KBM-7 (cell line): ENCODE measurements at places on chromosomes 11 and 22.

DNA sequence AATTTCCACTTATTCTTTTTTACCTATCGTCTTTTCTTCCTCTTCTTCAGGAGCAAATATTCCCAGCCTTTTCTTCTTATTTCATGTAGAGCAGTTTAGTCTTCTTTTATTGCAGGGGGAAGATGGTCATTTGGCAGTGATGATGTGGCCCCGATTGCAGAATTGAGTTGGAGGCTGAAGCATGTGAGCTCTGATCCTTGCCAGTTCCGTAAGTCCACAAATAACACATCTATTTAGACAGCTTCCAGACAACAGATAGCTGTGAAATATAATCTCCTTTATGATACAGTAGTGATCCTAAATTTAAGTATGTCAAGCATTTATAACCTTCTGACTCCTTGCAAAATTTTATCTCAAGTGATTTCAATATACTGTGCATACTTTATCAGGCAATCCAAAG, 27.5 kb downstream of the REXO2 start:
- no peak for DNase-seq

- DNase-seq: no peak
Measured at GRCh38 chr11:126607776-126608541, 252.5 kb downstream of the ST3GAL4 start.

DNA sequence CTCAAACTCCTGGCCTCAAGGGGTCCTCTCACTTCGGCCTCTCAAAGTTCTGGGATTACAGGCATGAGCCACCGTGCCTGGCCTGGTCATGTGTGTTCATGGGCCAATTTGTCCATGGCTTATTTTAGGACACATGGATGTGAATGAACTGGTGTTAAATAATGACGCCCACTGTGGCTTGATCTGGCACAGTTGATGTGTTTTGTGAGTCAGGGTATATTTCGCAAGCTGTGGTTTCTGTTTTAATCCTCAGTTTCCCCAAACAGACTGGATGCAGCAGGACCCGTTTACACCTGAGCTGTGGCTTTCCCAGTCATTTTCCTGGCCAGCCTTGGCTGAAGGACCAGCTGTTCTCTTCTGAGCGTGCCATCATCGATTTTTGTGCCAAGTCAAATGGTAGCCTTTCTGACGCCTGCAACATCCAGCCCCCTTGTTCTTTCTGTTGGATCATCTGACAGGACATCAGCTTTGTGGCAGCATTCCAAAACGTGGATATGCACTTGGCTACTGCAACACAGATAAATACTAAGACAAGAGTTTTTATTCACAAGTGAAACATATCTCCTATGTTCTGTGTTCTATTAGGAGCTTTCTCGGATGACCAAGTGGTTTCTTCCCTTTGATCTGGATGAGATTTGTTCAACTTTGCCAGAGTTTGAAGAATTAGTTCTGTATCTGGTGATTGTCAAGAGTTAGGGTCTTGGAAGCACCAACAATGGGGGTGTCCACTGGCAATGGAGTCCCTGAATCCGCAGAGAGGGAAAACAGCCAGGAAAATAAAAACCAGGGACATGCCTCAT, 40.0 kb upstream of the SEPTIN5 start:
- DNase-seq: no peak

DNA sequence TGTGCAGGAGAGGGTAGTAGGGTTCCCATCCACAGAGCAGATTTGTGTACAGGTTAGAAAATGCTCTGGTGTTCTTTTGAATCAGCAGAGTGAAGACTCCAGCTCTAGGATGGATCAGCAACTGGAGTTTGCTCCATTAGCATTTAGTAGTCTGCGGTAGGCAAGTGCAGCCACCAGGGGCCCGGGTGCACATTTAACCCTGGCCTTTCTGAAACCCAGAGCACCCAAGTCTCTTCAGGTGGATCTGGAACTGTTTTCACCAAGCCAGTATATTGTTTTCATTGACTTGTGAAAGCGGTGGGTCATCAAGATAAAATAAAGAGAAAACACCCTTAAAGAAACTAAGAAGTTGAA, 100.8 kb upstream of the CLPB start:
- no peak for DNase-seq

DNA sequence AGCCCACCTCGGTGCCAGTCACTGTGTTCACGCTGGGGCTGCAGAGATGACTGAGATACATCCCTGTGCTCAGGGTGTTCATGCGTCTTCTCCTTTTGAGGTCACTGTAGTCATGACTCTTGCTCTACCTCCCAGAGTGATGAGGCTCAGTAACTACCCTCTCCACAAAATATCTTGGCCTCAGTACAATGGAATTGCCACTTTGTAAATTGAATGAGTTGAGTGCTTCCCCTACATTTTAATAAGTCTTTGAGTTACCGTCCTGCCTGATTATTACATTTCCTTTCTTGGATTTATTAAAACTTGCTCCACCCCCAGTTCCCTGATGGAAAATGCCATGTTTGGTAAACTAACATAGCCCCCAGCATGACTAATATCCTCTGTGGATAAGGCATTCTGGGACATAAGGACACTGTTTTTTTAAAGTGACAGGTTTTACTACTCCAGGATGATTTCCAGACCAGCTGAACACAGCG, 15.9 kb downstream of the PRSS23 start:
- no peak for DNase-seq

GRCh38 chr22:24335496-24335895, 64.9 kb downstream of the SPECC1L start:
- DNase-seq: no peak

GRCh38 chr11:123145220-123145619, 49.8 kb downstream of the CLMP start:
- no peak for DNase-seq

- DNase-seq: no peak
Measured at GRCh38 chr11:6476571-6476970, 2.8 kb upstream of the TRIM3 start.

DNA sequence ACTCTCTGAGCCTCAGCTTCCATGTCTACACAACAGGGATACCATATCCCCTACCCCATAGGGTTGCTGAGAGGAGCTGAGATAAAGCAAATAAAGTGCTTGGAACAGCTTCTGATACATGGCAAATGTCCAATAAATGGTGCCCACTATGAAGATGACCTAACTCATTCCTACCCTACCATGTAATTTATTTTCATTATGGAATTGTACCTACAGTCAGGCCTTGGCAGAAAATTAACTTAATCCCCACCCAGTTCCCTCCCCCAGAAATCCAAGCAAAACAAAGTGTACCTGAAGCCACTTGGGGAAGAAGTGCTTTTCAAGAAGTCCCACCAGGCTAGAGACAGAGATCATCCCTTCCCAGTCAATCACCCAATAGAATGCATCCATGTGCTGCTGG, 10.8 kb downstream of the SRRD start:
- no peak for DNase-seq

DNA sequence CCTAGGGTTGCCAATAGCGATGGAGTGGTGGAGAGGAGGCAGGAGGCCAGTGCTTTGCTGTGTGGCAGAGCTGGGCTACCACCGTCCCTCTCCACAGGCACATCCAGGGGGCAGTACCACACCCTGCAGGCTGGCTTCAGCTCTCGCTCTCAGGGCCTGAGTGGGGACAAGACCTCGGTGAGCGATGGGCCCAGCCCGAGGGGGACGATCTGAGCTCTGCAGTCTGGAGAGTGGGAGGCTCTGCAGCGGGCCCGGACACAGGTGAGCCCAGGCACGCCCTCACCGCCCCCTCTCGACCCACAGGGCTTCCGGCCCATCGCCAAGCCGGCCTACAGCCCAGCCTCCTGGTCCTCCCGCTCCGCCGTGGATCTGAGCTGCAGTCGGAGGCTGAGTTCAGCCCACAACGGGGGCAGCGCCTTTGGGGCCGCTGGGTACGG, 2.5 kb downstream of the PKP3 start:
- DNase-seq: no peak

- peak; percentile 80 for DNase-seq
Measured at GRCh38 chr22:45996241-45997076, 19.5 kb upstream of the WNT7B start.

- DNase-seq: peak; percentile 97
Measured at GRCh38 chr11:14270690-14271542, 88.1 kb downstream of the RRAS2 start.

- no peak for DNase-seq
Measured at GRCh38 chr11:1946812-1947484, at the start of gene MRPL23. TSS of gene MRPL23 (plus strand) at chr11:1947332. CDS start at chr11:1947363, 31 bp downstream.

DNA sequence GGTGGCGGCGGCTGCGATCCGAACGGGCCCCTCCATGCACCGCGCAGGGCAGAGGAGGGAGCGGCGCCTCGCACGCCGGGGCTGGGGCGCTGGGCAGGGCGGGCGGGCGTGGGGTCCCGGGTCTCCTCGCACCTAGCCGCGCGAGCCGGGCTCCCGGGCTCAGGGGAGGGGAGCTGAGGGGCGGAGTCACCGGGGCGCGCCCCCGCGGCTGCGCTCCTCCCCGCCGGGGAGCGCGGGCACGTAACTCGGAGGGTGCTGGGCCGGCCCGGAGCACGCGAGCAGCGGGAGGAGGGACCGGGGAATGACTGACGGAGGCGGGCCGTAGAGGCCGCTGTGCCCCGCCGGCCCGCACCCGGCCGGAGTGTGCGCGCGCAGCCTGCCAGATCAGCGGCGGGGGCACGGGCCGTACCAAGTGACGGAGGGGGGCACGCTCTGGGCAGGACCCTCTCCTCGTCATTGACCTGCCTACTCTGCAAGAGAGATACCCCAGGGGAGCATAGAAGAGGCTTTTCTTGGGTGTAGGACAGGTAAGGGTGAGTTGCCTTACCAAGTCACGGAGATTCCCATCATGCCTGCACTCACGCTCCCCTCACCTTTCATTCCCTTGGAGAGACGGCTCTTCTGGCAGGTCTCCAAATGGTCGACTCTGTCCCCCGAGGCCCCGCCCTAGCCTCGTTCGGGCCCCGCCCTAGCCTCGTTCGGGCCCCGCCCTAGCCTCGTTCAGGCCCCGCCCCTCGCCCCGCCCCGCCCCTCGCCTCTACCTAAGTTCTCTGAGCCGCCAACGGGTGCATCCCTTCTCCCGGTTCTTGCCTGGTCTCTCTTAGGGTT, at the start of gene CDON:
TSS of gene CDON (minus strand) at position 188 of the 828 bp plus-strand sequence. CDS start 39,390 bp downstream, outside the sequence.
- DNase-seq: peak; percentile 92

DNA sequence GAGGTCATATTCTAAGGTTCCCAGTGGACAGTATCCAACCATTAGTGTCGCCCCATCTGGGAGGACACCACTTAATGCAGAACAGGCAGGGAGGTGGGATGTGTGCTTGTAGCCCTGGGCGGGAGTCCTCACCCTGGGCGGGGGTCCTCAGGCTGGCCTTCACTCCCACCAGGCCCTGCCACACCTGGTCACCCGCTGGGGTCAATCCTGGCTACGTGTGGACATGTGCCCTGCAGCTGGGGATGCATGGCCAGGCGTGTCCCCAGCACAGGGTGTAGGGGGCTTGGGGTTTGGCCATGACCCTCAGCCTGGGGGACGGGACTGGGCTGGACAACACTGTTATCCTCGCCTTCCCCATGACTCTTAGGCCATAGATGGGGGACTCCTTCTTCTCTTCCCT, 18.8 kb downstream of the TRPM5 start:
- DNase-seq: no peak

- DNase-seq: no peak
Measured at GRCh38 chr11:14306481-14306880, 52.5 kb downstream of the RRAS2 start.

- peak; percentile 63 for DNase-seq
Measured at GRCh38 chr11:88552379-88553062, 215.0 kb upstream of the CTSC start.

- DNase-seq: no peak
Measured at GRCh38 chr22:18905540-18906409, at the start of gene DGCR6. TSS of gene DGCR6 (plus strand) at chr22:18906320. CDS start at chr22:18906375, 55 bp downstream.

DNA sequence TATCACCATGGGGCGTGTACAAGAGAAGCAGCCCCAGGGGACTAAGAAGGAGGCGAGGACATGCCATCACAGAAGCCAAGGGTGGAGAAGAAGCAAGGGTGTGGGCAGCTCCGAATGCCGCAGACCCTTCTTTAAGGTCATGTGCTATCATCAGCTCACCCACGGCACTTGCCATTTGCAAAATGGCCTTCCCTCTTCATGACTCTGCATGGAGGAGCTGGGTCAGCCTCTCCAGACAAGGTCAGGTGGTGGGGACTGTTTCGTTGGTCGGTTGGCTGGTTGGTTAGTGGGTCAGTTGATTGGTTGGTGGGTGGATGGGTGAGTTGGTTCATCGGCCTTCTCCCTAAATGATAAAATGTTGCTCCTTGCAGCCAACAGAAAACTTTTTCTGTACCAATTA, 622.5 kb downstream of the TBC1D22A start:
- DNase-seq: no peak

- DNase-seq: no peak
Measured at GRCh38 chr22:28736301-28737155, 5.1 kb downstream of the CHEK2 start.

DNA sequence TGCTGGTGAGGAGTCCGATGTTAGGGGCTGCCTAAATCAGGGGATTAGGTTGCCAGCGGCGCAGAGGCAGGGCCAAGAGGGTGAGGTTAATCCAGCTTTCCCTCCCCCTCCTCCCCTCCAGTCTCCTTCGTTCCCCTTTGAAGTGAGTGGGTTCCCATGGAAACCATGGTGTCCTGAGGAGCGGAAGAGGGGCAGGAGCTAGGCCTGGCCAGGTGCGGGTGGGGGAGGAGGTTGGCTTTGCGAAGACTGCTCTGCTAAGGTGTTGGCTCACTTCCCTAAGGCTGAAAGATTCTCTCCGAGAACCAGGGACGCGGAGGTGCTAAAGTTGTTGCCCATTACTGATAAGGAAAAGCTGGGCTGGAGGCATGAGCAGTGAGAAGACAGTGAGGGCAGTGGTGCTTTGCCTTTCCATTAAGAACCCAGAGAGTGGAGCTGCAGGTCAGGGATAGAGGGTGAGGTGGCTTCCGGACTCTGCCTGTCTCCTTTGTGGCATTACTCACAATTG, 124.6 kb downstream of the FEZ1 start:
- DNase-seq: no peak

DNA sequence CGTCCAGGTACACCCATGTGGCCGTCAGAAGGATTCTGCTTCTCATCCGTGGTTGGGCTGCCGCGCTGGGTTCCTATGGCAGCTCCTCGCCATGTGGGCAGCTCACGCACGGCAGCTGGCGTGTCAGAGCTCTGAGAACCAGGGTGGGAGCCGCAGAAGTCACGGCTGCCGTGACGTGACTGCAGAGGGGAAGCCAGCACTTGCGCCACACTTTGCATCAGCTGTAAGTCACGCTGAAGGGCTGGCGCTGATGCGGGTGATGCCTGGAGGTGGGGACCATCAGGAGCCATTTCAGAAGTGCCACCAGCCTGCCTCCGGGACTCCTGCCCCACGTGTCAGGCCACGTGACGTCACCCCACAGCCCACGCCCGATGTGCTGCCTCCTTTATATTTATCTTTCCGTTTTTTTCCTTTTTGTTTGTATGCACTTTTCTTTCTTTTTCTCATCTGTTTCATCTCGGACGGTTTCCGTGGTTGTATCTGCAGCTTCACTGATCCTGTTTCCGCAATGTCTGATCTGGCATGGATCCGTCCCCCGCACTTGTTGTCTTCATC, 133.2 kb downstream of the IGLL1 start:
- no peak for DNase-seq

GRCh38 chr11:44159848-44160721, 64.6 kb downstream of the EXT2 start:
- DNase-seq: no peak
